ENCODE measurements at places on chromosomes 2 and 18.

GRCh38 chr2:229974266-229974665 is 52.0 kb downstream of the FBXO36 start:
- H3K27me3 ChIP-seq: no peaks in the 10 kb centered on the region
- H3K36me3 ChIP-seq: no peaks in the 10 kb centered on the region
- no peak for DNase-seq

DNA sequence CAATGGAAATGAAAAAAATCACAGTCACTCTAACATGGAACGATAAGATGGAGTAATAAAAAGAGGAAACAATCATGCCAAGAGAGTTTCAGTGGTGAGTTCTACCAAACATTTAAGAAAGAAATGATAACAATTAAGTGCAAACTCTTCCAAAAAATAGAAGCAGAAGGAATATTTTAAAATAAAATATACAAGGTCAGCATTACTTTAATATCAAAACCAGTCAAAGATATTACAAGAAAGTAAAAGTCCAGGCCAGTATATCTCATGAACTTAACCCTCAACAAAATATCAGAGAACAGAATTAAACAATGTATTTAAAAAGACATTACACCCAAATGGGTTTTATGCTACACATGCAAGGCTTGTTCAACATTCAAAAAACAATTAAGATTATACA is 829.4 kb downstream of the TRIB2 start:
- peaks cover 2% of the 10 kb centered on the region for H3K4me1 ChIP-seq
- no peaks in the 10 kb centered on the region for H3K36me3 ChIP-seq
- no peak overlapping the region for H3K27ac ChIP-seq
- H3K27me3 ChIP-seq: no peaks in the 10 kb centered on the region

- DNase-seq: no peak
- H3K27ac ChIP-seq: no peak overlapping the region
- H3K4me1 ChIP-seq: peaks cover 9% of the 10 kb centered on the region
- H3K27me3 ChIP-seq: no peaks in the 10 kb centered on the region
- no peak overlapping the region for H3K4me3 ChIP-seq
These were observed 6.2 kb downstream of the PARD3B start for GRCh38 chr2:204551512-204551863.

DNA sequence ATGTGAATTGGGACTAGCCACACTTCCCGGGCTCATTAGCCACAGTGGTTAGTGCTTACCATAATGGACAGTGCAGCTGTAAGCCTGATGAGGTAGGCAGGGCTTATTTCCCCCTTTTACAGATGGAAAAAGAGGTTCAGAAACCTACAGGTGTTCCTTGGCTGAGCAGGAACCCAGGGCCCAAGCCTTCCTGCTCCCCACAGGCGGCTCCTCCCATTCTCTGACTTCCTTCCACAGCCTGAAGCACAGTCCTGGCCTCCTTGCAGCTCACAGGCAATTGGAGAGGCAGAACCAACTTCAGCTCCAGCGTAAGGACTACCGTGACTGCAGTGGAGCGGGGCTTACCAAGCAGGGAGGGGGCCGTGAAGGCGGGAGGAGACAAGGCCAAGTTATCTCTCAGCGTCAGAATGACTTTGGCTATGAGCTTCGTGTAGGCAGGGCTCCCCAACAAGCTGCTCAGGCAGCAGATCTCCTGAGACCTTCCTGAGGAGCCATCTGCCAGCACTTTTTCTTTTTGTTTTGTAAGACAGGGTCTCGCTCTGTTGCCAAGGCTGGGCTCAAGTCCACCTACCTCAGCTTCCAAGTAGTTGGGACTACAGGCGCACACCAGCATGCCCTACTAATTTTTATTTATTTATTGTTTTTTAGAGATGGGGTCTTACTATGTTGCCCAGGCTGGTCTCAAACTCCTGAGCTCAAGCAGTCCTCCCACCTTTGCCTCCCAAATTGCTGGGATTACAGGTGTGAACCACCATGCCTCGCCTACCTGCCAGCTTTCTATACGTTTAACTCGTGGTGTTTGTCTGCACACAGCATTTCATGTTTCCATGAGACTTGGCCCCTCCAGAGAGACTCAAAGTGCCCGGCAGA is 34.2 kb upstream of the NT5DC4 start:
- DNase-seq: no peak
- H3K4me1 ChIP-seq: no peaks in the 10 kb centered on the region
- H3K36me3 ChIP-seq: no peaks in the 10 kb centered on the region
- no peaks in the 10 kb centered on the region for H3K27me3 ChIP-seq
- no peak overlapping the region for H3K27ac ChIP-seq

DNA sequence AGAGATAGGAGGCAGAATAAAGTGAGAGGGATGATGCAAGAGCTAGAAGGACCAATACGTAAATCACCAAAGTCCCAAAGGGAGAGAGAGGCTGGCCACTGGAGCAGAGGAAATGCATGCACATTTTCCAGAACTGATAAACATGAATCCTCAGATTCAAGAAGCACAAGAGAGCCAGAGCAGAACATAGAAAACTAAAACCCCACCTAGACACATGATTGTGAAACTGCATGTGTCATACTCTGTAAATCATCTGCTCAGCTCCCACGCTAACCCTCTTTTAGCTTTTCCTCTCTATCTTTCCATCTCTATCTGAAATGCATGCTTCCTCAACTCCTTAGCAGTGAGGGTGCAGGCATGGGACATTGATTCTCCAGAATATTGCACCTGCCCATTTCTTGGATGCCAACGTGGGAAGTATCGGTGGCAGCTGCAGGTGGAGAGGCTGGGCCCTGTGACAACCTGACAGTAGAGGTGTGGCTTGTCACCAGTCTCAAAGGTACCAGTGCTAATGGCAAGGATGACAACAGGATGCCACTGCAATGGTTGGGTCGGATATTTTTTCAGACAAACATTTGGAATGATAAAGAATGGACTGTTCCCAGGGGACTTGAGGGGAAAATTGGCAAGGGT is 89.3 kb upstream of the OTOS start:
- peaks cover 7% of the 10 kb centered on the region for H3K4me1 ChIP-seq
- H3K4me3 ChIP-seq: no peak overlapping the region
- no peak for DNase-seq
- H3K27ac ChIP-seq: no peak overlapping the region
- no peaks in the 10 kb centered on the region for H3K36me3 ChIP-seq

GRCh38 chr18:6553234-6553900 is 138.7 kb upstream of the L3MBTL4 start:
- no peak for DNase-seq
- no peaks in the 10 kb centered on the region for H3K27me3 ChIP-seq
- no peaks in the 10 kb centered on the region for H3K36me3 ChIP-seq

Data from ovary (tissue), 10 donors.